Urinary bladder (tissue), 4 donors: ENCODE measurements at places on chromosomes 3 and 15.

GRCh38 chr3:127422663-127423375, 135.0 kb upstream of the PRR20G start:
- no peak for DNase-seq

DNA sequence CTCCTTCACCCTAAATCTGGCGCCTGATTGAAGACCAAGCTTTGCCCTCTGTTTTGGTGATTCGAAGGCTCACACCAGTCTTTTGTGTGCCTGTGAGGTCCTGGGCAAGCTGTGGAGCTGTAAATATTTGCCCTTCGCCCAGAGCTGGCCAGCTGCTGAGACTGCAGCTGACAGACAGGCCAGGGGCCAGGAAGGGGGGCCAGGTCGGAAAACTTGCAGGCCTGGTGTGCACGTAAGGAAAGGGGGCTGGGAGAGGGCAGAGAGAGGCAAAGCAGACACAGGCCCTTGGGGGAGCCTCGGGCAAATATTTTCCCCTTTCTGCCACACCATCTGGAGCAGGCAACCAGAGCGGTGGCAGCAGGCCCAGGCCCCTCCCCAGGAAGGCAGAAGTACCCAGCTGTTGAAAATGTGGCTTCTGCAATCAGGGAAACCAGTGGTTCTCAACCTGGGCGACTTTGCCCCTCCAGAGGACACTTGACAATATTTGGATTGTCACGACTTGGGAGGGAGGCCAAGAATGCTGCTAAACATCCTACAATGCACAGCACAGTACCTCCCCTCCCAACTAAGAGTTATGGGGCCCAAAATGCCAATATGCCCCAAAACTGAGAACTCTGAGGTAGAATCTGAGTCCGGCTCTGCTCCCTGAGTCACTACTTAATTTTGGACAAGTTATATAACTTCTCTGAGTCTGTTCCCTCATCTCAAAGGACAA, 2.5 kb downstream of the PDZRN3 start:
- no peak for DNase-seq

DNA sequence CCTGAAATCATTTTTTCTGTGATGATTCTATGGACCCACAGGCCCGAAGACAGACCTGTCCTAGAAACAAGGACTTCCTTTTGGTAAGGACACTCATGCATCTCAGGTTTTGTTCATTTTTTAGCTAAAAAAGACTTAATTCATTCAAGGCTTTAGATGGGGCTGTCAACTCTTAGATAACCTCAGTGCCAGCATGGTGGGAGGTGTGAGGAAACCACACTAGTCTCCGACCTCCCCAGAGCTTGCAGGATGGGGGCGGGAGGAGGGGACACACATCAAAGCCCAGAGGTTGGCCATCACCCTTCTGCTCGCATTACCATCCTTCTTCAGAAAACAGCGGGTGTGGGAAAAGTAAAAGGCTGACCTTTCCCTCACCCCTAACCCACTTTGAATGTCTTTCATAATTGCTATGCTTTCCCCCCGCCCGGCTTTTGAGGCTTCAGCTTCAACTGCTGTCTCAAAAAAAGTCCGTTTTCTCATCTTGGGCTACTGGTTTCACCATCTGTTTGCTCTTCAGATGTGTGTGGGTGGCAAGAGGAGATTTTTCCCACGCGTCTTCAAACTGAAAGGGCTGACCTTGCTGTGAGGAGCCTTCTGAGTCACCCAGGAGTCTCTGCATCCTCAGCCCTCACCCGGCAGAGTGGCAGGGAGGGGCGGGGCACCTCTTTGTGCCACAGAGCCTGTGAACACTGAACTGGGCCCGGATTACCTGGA, 27.6 kb upstream of the CXCR6 start:
- no peak for DNase-seq

DNA sequence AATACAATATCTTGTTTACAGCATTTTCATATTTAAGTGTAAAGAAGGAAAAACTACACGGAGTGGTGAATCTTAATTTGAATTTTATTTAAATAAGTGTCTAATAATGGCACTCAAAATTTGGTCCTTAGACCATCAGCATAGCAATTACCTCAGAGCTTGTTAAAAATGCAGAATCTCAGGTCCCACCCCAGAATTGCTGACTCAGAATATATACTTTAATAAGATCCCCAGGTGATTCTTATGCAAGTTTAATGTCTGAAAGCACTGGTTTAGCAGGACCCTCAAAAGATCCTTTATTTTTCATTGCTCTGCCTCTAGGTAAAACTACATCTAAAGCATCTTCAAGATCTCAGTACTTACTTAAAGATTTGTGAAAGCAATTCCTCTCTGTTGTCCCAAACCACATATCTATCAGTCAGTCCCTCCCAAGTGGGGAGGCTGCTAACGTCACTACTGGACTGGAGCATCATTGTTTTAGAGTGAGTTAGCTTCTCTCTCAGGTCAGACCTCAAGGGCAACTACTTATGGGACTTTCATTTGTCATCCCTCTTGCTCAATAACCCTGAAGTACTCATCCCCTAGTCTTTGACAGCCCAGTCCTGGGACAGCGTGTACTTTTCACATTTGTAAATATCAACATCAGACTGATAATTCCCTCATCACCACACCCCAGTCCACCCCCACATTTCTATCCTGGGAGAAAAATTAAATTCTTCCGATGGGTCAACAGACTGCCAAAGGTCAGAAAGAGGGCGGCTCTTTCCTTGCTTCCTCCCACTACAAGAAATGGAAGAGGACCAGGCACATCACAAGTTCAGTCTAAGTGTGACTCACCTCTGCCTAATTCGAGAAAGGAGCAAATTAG, 76.7 kb downstream of the CBLB start:
- DNase-seq, result no peak

GRCh38 chr3:41690766-41691563, 270.9 kb downstream of the ULK4 start:
- DNase-seq, result peak; percentile 26

- no peak for DNase-seq
Observed at GRCh38 chr3:33439546-33440327, 468 bp downstream of the UBP1 start.

GRCh38 chr3:170727754-170728153, 141.9 kb upstream of the SLC7A14 start:
- no peak for DNase-seq

DNA sequence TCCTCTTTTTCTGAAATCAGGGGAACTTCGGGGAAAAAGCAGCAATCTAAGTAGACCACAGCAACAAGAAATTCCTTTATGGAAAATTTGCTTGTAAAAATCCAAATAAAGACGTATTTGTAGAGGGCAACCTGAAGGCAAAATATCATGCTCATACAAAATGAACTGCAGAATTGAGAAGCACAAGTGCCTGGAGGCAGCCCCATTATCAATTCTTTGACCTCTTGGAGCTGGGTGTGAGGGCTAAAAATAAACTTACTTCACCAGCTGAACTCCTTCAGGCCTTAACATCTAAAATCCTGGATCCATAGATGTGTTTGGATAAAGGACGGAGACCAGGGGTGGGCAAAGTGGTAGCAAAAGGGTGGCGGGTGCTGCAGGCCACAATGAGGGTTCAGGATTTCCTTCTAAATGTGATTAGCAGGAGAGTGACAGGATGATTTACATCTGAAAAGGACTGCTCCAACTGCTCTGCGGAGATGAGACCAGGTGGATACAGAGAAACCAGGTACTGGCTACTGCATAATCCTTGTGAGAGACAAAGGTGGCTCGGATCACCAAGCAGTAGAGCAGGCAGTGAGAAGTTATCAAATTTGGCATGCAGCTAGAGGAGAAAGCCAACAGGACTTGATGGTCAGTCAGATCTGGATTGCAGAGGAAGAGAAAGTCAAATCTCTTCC, 81.7 kb upstream of the TJP1 start:
- DNase-seq, result no peak

- no peak for DNase-seq
Observed at GRCh38 chr3:98010194-98010882, 24.8 kb downstream of the GABRR3 start.

DNA sequence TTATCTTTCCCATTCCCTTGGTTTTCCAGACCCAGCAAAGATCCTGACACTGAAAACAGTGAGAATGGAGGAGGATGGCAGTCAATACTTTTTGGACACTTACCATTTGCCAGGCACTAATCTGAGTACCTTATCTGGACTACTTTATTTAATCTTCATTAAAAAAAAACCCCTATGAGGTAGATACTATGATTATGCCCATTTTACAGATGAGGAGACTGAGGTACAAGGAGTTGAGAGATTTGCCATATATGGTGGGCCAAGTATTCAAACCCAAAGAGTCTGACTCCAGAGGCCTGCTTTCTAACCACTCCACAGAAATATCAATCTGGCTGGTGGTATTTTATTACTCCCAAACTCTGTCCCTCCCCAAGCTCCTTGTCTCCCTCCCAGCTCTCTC, 19.6 kb downstream of the HCN4 start:
- DNase-seq, result no peak

DNA sequence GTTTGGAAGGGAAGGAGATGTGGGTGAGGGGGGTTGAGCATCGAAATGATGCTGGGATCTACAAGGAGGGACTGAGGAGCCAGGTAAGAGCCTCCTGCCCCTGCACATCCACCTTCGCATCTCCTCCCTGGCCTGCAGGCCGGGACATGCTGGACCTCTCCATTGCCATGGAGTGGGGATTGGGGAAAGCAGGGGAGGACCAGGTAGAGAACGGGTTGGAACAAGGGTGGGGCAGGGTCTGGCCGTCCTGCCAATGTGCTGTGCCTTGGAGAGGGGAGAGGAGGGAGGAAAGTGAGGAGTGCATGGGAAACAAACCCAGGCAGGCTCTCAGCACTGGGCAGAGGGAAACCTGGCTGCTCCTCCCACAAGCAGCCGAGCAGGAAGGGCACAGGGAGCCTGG, 10.6 kb downstream of the PLA2G4B start:
- no peak for DNase-seq

- DNase-seq, result no peak
Observed at GRCh38 chr3:143084856-143085731, 34.5 kb upstream of the CHST2 start.

DNA sequence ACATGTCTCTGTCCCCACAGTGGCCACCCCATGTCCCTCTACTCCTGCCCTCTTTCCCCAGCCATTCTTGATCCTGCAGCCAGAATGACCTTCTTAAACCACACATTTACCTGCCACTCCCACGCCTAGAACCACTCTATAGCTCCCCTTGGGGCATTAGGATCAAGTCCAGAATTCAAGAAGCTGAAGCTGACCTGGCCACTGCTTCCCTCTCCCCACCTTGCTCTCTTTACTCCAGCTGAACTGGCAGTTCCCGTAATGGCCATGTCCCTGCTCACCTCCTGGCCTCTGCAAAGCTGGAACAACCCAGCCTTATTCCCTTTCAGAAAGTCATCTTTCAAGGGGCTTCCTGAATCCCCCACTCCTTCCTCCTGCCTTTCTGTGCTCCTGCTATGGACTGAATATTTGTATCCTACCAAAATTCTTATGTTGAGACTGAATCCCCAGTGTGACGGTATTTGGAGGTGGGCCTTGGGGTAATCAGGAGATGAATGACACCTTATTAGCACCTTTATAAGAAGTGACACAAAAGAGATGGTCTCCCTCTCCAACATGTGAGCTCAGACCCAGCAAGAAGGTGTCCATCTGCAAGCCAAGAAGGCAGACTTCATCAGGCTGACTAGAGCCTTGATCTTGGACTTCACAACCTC, 3.8 kb downstream of the CSRNP1 start:
- no peak for DNase-seq

GRCh38 chr3:195565716-195566115, 18.0 kb downstream of the APOD start:
- no peak for DNase-seq

DNA sequence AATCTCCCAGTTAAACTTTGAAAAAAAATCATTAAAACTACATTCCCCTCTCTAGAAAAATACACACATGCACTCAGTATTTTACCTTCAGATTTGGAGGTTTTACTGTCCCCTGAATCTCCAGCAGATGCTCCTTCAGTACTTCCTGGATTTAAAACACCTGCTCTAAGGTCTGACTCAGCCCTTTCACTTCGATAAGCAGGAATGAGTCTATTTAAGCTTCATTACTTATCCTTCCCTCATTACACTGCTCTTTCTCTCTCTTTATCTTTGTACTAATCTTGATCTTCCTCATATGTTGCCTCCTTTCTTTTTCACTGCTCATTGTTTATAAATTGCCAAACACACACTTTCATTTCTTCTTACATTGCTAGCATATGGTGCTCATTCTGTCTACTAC, 443.9 kb downstream of the DIPK2A start:
- DNase-seq, result no peak

- DNase-seq, result no peak
Observed at GRCh38 chr3:36362216-36362615, 18.1 kb upstream of the STAC start.

- DNase-seq, result no peak
Observed at GRCh38 chr3:50442945-50443579, 60.4 kb downstream of the CACNA2D2 start.

DNA sequence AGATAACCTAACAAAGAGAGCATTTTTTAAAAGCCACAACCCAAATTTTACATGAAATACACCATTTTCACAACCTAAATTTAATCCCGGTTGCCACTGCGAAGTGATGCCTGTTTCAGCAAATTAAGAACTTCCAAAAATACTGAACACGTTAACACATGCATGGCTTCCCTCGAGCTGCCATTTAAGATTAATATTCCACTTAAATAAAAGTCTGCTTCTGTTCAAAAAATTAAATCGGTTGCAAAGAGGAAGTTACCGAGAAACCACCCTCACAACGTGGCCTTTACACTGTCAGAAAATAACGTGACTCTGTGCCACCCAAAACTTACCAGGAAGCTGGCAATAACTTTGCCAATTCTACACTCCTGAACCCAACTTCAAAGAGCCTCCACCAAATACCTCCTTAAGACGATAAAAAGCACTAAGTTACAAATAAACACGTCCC, 1.2 kb downstream of the TBL1XR1 start:
- DNase-seq, result no peak

DNA sequence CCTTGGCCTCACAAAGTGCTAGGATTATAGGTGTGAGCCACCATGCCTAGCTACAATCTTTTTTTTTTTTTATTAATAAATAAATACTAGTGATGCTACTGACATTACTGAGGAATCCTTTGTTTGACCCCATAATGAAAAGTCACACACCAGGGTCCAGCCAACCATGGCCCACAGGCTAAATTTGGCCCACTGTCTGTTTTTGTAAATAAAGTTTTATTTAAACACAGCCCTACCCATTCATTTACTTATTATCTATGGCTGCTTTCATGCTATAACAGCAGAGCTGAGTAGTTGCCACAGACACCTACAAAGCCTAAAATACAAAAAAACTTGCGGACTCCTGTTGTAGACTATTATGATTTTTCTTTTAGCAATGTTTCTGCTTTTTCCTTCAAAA, 7.4 kb downstream of the INTS14 start:
- no peak for DNase-seq

DNA sequence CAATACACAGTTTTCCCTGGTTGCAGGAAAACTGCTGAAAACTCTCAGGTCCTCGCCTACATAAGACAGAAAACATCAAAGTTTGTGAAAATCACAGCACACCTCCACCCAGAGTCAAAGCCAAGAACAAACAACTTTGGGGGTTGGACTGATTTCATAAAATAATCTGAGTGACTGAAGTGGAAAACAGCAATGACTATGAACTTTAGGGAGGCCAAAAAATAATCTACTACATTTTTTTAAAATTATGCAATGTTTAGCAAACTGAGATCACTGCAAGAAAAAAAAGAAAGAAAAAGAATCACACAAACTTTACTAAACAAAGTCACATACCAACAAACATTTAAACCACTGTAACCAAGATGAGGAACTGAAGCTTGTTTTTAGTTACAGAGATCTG, 15.9 kb upstream of the FOXP1 start:
- no peak for DNase-seq
